CD4-positive, alpha-beta T cell treated with Interleukin-6 at 100 ng/mL for 8 hours (primary cell): ENCODE measurements at places on chromosomes 7 and 10.

DNA sequence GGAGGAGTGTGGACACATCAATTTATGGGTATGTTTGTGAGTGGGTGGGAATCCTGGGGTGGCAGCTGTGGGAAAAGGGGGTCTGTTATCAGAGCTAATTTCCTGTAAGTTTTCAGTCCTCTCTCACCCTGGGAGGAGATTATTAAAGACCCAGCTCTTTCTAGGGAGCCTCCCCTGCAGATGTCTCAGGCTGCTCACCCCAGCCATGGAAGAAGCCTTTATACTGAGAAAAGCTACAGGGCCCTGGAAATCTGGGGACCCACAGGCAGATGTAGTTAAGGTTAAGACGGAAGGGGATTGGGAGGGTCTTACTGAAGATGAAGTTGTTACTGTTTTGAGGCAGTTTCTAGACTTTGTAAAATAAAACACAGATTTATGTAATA lies 4.6 kb downstream of the ZNF680 start:
- no peak for DNase-seq

DNA sequence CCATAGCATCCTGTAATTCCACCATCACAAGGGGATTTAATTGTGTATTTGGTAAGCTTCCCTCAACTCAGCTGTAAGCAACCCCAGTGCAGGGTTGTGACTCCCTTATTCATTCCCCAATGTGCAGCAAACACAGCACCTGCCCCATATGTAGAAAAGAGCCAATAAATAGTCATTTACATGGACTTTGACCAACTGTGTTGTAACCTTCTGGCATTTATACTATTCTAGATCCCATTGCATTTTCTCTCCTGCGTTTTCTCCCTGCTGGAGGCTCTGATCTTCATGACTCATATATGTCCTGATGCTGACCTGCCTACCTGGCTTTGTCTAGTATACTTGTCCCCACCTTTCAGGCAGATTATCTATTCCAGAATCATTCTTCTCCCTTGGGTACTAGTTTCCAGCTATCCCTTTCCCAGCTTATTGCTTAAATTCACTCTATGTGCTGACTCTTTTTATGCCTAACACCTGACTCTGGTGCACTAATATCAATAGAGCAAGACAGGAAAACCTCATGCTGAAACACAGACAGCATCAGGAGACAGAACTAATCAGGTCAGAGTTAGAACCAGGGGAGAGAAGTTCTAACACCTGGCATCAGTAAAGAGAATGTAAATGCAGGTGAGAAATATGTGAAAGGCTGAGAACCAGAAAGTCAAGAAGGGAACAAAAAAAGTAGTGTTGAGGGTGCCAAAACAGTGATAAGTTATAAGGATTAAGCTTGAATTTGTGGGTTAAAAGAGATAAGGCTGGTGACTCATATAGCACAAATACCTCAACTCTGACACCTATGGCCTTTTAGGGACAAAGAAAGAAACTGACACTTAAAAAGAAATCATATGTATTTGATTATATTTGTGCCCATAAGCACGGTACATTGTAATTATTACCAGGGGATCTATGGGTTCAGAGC lies 402.7 kb downstream of the IPMK start:
- no peak for DNase-seq

- DNase-seq = no peak
Measured at GRCh38 chr7:132569884-132570614, 6.2 kb downstream of the PLXNA4 start.

DNA sequence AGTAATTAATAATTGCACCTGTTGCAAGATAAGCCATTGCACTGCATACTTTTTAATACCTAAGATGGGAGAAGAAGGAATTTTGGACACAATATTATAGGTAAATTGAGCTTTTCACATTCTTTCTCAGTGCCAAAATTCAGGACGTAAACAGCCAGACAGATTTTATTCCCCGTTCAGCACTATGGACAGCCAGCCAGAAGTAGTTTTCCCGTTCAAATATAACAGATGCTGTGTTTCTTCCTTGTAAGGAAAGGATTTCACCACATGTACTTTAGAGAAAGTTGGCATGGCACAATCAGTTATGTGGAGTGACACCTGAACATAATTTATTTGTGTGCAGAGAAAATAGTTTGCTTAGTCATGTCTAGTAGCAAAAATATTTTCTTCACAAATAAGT lies 34.8 kb downstream of the SEMA3E start:
- DNase-seq = no peak

GRCh38 chr10:58896229-58896628 lies 280.2 kb upstream of the PHYHIPL start:
- no peak for DNase-seq

- DNase-seq = no peak
Measured at GRCh38 chr10:13707156-13707881, 120.6 kb downstream of the PRPF18 start.

- DNase-seq = no peak
Measured at GRCh38 chr10:126127481-126128029, 231.2 kb downstream of the FANK1 start.
